ENCODE measurements at places on chromosomes 11 and 22. TPM values are rescaled to one million over a fixed set of nuclear protein-coding genes. Genes with fewer than 3 reads are reported as not detected.

The CHST1 gene
- 0.59 TPM for total RNA-seq

The NLRP14 gene
- total RNA-seq = 0.50 TPM

The THYN1 gene
- total RNA-seq = 26.8 TPM

The TPH1 gene
- total RNA-seq = 0.19 TPM

The GAS2 gene
- total RNA-seq = 75.6 TPM

The TMEM191C gene
- 1.8 TPM for total RNA-seq

The TUT1 gene
- 12.1 TPM for total RNA-seq

The QSER1 gene
- 11.9 TPM for total RNA-seq

The APOA5 gene
- total RNA-seq = 7.3 TPM

The ADAMTS15 gene
- 1.3 TPM for total RNA-seq

The NLRP6 gene
- total RNA-seq = 5.7 TPM

The PLAAT2 gene
- total RNA-seq = not detected

DNA sequence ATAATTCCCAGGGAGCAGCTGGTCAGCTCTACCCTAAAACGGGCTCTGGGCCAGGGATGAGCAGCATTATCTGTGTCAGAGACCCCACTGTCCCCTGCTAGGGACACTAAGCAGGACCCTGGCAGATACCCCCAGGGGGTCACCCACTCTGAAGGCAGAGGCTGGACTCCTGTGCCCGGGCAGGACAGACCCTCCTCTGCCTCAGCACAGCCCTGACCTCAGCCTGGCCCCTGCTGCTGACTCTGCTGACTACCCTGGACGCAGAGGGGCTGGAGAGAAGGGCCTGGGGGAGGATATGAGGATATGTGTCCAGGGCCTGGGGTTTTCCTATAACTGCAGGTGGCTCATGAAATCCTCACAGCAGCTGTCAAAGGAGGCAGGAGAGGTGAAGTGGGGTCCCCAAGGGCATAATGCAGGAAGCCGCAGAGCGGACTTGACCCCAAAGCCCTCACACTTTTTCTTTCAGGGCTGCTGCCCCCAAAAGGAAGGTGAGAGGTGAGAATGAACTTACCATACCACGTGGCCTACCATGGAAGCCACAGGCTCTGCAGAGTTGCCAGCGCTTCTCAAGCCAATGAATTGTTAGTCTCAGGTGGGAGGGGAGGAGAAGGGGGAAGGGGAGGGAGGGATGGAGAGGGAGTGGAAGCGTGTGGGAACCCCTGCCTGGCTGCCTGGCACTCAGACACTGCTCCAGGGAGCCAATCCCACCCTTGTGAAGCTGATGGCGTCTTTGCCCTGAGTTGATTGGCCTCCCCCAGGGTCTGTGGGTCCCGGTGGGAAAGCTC lies 76.7 kb upstream of the WNT11 start:
- DNase-seq = no peak
- H3K4me3 ChIP-seq = no peak overlapping the region
- no peaks in the 10 kb centered on the region for H3K4me1 ChIP-seq
- H3K27me3 ChIP-seq = no peaks in the 10 kb centered on the region
- no peak overlapping the region for H3K27ac ChIP-seq

DNA sequence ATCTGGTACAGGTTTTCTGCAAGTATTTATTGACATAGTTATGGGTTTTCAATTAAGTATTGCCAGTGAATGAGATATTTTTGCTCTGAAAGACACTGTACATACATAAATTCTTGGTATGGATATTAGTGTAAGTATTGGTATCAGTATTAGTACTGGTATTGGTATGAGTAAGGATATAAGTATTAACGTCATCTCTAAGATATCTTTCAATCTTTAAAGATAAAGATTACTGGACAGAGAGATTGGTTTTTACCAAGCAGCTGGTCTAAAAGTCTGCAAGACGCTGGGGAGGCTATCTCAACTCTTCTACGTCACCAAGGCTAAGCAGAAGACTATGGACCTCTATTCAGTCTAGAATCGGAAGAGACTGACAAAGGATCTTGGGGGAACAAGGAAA lies 234.5 kb downstream of the NXPE2 start:
- H3K27ac ChIP-seq = no peak overlapping the region
- H3K4me1 ChIP-seq = no peaks in the 10 kb centered on the region
- DNase-seq = no peak
- H3K36me3 ChIP-seq = no peaks in the 10 kb centered on the region
- H3K27me3 ChIP-seq = no peaks in the 10 kb centered on the region

DNA sequence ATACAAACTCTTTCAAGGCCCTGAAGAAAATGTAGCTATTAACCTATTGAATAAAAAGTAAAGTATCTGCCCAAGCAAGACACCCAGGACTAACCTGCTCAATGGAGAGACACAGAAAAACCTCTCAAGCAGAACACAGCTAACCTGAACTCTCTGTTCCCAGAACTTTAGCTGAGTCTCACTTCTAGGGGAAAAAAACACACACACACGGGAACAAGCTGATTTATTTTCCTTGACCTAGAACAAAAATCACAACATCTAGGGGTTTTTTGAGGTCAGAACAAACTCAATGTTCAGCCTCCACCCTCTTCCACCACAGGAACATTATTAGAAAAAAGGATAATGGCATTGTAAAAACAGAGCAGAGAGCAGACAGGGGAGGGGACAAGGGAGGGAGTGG lies 121.6 kb downstream of the BBOX1 start:
- no peaks in the 10 kb centered on the region for H3K36me3 ChIP-seq
- no peak overlapping the region for H3K27ac ChIP-seq
- no peak overlapping the region for H3K4me3 ChIP-seq

- no peaks in the 10 kb centered on the region for H3K36me3 ChIP-seq
- H3K4me1 ChIP-seq = peaks cover 54% of the 10 kb centered on the region
- no peak overlapping the region for H3K27ac ChIP-seq
Observed at GRCh38 chr22:20956258-20957101, 10.6 kb upstream of the AIFM3 start.

DNA sequence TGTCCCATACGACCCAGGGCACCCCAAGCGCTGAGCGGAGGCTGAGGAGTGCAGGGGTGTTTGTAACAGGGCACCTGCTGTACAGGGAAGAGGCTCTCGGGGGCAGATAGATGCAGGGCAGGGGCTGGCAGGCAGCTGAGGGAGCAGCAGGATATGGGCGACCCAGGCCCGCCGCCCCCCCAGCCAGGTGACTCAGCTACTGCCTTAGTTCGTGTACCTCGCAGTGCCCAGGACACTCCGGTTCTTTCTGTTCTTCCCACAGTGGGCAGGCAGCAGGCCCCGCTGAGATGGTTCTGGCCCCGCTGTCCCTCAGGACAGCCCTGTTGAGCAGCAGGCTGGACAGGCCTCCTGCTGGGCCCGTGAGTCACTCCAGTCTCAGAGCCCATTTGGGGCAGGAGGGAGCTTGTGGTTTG lies 16.2 kb downstream of the PHLDA2 start:
- H3K36me3 ChIP-seq = no peaks in the 10 kb centered on the region
- no peaks in the 10 kb centered on the region for H3K27me3 ChIP-seq
- no peaks in the 10 kb centered on the region for H3K4me1 ChIP-seq
- no peak for DNase-seq

- no peaks in the 10 kb centered on the region for H3K36me3 ChIP-seq
- H3K4me1 ChIP-seq = no peaks in the 10 kb centered on the region
- no peak overlapping the region for H3K4me3 ChIP-seq
- no peak overlapping the region for H3K27ac ChIP-seq
Observed at GRCh38 chr22:36548606-36549005, 19.6 kb upstream of the EIF3D start.

GRCh38 chr22:30113494-30113893 lies 33.2 kb downstream of the HORMAD2 start:
- H3K4me3 ChIP-seq = no peak overlapping the region
- no peak overlapping the region for H3K27ac ChIP-seq
- no peaks in the 10 kb centered on the region for H3K27me3 ChIP-seq
- no peak for DNase-seq
- no peaks in the 10 kb centered on the region for H3K36me3 ChIP-seq

DNA sequence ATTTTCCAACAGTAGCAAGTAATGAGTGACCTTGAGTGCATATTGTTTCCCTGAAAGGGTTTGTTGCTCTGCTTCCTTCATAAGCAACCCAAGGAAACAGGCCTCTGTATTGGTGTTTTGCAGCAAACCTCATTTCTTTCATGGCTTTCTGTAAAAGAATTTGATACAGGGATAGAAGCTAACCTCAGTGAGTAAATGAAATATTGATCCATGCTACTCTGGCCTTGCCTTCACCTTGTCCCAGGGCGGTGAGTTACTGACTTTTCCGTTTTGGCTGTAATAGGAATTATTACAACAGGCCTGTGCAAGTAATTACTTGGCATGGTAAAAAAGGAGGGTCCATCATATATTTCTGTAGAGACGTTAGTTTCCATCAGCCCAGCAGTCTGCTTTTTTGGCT lies 130.9 kb upstream of the MPPED2 start:
- H3K27me3 ChIP-seq = no peaks in the 10 kb centered on the region
- H3K4me3 ChIP-seq = no peak overlapping the region
- H3K36me3 ChIP-seq = no peaks in the 10 kb centered on the region
- no peak overlapping the region for H3K27ac ChIP-seq
- no peak for DNase-seq
- no peaks in the 10 kb centered on the region for H3K4me1 ChIP-seq

DNA sequence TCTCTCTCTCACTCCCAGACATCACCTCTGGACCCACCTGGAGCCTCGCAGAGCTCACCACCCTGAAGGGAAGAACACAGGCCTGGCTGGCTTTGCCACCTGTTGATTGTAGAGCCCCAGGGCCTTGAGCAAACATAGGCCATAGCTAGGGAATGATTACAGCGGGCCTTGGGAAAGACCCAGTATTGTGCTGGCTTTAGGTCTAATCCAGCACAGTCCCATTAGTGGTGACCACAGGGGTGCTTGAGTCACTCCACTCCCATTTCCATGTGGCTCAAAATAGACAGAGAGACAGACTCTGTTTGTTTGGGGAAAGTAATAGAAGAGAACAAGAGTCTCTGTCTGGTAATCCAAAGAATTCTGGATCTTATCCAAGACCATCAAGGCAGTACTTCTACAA lies 42.7 kb upstream of the FAM181B start:
- no peaks in the 10 kb centered on the region for H3K36me3 ChIP-seq
- no peak overlapping the region for H3K4me3 ChIP-seq
- H3K27ac ChIP-seq = no peak overlapping the region
- no peaks in the 10 kb centered on the region for H3K4me1 ChIP-seq
- DNase-seq = no peak
- H3K27me3 ChIP-seq = no peaks in the 10 kb centered on the region

DNA sequence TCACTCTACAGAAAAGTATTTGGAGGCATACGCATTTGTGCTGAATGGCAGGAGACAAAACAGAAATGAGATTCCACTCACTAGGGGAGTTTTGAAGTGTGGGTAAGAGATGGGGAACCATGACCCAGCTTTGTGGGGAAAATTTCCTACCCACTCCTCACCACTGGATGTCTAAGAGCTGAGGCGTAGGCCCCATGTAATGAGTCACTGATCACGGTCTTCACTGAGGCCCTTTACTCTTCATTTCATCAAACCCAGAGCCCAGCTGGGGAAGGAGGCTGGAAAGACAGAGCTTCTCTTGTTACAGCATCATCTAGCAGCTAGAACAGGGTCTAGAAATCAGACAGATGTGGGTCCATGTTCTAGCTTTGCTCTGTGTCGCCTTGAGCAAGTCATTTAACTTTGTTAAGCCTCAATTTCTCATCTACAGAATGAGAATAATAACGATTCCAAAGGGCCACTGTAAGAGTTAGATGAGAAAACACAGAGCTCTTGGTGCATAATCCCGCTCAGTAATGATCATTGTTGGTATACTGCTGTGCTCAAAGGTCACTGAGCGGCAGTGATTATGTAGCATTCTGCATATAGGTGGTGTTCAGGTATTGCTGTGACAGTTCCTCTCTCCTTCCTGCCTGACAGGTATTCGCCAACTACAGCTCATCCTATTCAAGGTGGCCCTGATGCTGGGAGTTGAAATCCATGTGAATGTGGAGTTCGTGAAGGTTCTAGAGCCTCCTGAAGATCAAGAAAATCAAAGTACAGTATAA lies 97.2 kb downstream of the MICAL2 start:
- H3K4me3 ChIP-seq = no peak overlapping the region
- no peak overlapping the region for H3K27ac ChIP-seq
- no peak for DNase-seq

DNA sequence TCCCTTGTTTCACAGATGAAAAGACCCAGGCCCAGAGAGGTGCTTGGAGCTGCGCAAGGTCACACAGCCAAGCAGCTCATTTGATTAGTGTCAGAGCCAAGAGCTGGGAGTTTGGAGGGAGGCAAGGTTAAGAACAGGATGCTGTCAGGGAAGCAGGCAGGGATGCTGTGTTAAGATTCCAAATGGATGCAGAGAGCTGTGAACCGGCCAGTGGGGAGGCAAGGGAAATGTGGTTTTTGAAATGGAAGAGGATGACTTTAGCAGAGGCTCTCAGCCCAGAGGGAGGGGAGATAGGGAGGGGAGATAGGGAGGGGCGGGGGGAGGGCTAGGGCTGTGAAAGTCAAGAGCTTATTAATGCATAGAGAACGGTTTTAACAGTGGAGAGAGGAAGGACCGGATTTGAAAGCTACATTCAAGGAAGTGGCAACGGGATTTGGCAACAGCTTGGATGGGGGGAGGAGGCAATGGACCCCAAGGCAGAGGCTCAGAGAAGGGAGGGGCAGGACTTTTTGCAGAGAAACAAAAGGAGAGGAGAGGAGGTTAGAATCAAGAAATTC lies 13.0 kb downstream of the RTN4RL2 start:
- H3K27ac ChIP-seq = no peak overlapping the region
- peaks cover 9% of the 10 kb centered on the region for H3K36me3 ChIP-seq
- H3K4me1 ChIP-seq = peaks cover 45% of the 10 kb centered on the region
- H3K4me3 ChIP-seq = no peak overlapping the region

GRCh38 chr11:104995001-104995408 lies 26.6 kb upstream of the CASP4 start:
- no peak overlapping the region for H3K4me3 ChIP-seq
- no peaks in the 10 kb centered on the region for H3K4me1 ChIP-seq
- no peak for DNase-seq

All from liver (tissue), 10 donors.